ENCODE measurements at places on chromosomes 16 and 17.

- no peak for DNase-seq
Measured at GRCh38 chr16:88669980-88670379, 7.1 kb upstream of the MVD start.

DNA sequence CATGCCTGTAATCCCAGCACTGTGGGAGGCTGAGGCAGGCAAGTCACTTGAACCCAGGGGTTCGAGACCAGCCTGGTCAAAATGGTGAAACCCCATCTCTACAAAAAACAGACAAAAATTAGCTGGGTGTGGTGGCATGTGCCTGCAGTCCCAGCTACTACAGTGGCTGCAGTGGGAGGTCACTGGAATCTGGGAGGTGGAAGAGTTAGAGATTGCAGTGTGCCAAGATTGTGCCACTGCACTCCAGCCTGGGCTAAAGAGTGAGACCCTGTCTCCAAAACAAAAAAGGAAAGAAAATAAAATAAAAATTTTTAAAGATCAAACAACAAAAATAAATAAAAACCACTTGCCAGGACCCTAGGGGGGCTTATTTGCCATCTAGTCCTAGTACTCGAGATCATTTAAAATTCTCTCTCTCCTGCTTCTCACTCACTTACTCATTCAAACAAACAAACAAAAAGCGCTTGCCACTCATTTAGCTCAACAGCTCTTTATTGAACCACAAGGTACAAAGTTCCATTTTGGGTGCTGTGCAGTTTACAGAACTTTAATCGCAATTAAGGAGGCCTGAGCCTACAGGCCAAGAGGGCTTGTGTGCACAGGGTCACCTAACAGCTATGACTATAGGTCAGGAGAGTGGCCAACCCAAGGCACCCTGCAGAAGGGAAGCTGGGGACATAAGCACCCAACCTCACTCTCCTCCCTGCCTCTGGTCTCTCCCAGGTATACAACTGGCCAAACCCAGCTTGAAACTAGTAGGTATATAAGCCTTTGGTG is 4.4 kb downstream of the CHD9NB start:
- DNase-seq: no peak

DNA sequence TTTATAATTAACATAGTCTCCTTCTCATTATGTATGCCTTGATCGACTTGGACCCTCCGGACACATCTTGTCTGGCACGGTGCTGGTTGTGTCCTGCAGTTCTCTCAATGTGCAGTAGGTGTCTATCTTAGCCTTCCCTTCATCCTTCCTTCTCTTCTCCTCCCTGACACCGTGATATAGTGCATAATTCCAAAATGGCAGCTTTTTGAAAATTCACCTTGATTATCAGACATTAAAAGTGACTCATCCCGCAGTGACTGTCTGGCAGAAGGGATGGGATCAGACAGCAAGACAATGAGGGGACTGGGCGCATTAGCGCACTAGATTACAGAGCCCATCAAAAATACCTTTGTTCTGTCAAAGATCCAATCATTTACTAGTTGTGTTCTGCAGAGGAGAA is 70.0 kb upstream of the PMFBP1 start:
- DNase-seq: no peak

GRCh38 chr16:86363836-86364618 is 146.3 kb upstream of the FOXF1 start:
- DNase-seq: no peak

DNA sequence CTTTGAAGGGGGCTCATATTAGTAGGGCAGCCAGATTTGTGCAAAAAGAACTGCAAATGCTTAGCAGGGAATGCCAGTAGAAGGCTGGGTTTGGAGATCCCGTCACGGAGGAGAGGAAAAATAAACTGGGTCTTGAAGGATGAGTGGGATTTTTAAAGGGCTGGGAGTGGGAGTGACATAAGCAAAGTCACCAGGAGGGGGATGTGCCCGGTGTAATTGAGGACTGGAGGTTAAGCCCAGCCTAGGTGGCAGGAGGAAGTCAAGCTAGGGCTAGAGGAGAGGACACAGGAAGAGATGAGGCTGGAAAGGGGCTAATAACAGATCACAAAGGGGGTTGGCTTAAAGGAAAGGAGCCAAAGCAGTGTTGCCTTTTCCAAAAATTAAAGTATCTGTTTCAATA is 23.2 kb upstream of the LONP2 start:
- no peak for DNase-seq

Data from CD4-positive, alpha-beta memory T cell (primary cell).